SJCRH30 (cell line): ENCODE measurements at places on chromosomes 4 and X. TPM values are rescaled to one million over a fixed set of nuclear protein-coding genes. Genes with fewer than 3 reads are reported as not detected.
A peak's percentile ranks its signal among the peaks of the same experiment; 100 is the strongest.

Gene HPGD
- not detected in 2 replicates for total RNA-seq

- peak; percentile 40 for DNase-seq
Measured at GRCh38 chr4:109332926-109333464, 30.5 kb upstream of the COL25A1 start.

DNA sequence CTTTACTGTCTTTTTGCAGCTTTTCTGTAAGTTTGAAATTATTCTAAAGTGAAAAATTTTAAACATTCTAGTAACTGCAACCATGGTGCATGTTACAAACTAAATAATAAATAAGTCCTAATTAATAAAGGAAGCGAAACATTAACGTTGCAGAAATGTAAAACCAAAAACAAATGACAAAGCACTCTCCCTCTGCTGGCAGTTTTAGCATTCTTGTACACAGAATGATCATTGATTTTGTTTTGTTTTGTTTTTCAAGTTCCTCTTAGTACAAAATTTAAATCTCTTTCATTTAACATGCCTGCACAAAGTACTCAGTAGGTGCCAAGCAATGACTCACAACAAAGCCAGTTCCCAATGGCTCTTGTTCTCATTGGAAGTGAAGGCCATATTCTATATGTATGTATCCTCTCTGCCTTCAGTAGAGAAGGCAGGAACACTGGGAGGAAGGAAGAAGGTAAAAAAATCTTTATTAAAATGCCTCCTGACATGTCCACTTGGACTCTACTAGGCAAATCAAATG, 13.7 kb upstream of the TMSB4X start:
- no peak for DNase-seq

- DNase-seq, result no peak
Measured at GRCh38 chr4:95231681-95232080, 317.1 kb downstream of the UNC5C start.

GRCh38 chrX:5802391-5802790, 426.3 kb downstream of the NLGN4X start:
- DNase-seq, result no peak

GRCh38 chr4:41506130-41506529, 31.8 kb upstream of the LIMCH1 start:
- DNase-seq, result no peak

Gene NCAPG
- 122 and 123 TPM in 2 replicates for total RNA-seq

GRCh38 chr4:153008578-153009199, 72.6 kb downstream of the FHDC1 start:
- DNase-seq, result no peak

- DNase-seq, result no peak
Measured at GRCh38 chr4:166012129-166013030, 139.3 kb downstream of the TLL1 start.
